ENCODE measurements at places on chromosomes 12 and 14.

DNA sequence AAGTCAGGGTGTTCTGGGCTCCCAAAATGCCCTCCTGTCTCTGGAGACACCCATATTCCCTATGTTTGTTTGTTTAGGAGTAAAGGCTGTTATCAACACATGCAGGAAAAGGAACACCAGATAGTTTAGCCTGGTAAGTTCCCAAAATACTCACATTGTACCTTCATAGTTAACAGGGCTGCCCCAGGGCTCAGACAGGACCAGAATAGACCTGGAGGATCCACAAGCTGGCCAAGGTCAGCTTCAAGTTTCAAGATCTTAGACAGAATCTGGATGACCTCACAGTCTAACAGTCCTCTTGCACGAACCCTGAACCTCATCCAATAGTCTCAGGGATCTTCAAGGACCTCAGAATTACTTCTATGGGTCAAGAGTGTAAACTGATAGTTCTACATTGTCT is 18.1 kb upstream of the HSP90B1 start:
- DNase-seq = no peak

GRCh38 chr12:32366714-32367113 is 32.6 kb upstream of the FGD4 start:
- no peak for DNase-seq

GRCh38 chr12:59382282-59383078 is 213.3 kb upstream of the SLC16A7 start:
- DNase-seq = no peak

GRCh38 chr14:104515811-104516780 is 63.5 kb upstream of the C14orf180 start:
- DNase-seq = no peak

DNA sequence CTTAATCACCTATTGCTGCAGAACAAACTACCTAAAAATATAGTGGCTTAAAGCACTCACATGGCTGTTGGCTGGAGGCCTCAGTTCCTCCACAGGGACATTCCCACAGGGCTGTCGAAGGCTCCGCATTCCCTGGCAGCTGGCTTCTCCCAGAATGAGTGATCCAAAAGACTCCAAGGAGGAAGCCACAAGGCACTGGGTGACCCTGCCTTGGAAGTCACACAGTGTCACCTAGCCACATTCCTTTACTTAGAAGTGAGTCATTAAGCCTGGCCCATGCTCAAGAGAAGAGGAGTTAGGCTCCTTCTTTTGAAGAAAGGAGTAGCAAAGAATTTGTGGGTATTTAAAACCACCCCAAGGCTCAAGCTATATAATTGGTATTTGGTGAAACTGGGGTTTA is 63.9 kb upstream of the MAP1LC3B2 start:
- DNase-seq = no peak

- peak; percentile 82 for DNase-seq
Measured at GRCh38 chr12:121796855-121797751, 3.6 kb upstream of the RHOF start.

GRCh38 chr12:49273726-49274395 is 9.0 kb downstream of the TUBA1C start:
- DNase-seq = no peak

DNA sequence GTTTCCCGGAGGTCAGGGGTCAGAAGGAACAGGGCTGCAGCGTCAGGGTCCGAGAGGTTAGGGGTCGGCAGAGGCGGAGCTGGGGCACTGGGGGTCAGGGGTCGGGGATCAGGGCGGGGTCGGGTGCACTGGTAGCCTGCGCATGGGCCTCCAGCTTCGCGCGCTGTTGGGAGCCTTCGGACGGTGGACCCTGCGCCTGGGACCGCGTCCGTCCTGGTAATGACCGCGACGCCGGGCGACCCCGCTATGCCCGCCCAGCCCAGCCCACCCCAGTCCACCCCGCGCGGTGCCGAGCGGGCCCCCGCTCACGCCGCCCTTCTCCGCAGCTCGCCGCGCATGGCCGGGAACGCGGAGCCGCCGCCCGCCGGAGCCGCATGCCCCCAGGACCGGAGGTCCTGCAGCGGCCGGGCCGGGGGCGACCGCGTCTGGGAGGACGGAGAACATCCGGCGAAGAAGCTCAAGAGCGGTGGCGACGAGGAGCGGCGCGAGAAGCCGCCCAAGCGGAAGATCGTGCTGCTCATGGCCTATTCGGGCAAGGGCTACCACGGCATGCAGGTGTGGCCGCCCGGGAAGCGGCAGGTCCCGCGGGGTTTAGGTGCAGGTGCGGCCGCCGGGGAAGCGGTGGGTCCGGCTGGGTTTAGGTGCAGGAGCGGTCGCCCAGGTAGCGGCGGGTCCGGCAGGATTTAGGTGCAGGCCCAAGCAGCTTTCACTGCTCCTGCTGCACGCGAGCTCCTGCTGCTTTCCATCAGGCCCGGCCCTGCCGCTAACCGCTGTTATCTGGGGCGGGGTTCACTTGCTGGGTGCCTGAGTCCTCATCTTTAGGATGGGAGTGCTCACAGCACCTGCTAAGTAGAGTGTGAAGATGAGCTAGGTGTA is 743 bp downstream of the PUS1 start:
- DNase-seq = peak; percentile 36

DNA sequence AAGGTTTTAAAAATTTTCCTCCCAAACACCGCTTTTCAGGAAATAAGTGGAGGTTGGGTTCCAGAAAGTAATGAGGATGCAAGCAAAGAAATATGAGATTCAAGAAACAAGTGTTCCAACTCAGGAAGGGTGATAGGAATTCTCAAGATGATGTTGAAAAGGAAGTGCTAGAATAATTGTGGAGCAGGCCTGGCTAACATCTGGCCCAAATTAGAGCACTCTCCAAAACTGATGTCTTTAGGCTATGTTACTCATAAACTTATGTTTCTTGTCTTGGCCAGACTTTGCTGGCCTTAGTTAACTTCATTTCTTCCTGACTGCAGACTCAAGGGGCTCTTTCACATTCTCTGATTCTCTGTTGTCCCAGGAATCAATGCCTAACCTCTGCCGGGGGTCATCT is 116.3 kb downstream of the TMTC3 start:
- DNase-seq = no peak

DNA sequence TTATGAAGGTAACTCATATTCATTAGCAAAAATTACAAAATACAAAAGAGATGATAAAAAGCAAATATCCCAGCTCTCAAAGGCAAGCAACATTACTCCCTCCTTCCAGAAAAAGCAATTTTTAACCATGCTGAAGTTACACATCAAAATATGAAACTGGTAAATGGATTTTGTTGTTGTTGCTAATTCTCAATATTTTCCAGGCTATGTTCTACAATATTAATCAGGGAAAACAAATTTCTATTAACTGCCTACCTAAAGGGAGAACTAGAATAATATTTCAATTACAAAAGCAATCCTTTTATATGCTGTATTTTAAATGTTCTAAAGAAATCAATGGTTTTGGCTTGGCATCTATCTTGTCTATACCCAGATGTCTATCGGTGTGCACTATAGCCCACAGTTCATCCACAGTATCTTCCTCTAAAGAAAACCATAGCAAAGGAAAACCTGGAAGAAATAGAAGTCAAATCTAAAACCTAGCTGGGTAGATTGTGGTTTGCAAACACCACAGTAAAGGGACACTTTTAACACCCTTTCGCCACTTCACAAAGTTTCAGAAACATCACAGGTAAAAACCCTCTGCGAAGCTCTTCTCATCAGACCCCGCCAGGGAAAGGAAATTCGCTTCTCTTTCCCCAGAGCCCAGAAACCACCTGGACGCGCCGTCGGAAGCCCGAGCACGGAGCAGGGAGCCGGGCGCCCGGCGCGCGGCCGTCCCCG is 32.0 kb downstream of the TC2N start:
- DNase-seq = no peak
